Liver (tissue), 10 donors: ENCODE measurements at places on chromosomes 1 and 21.
A peak's percentile ranks its signal among the peaks of the same experiment; 100 is the strongest.

DNA sequence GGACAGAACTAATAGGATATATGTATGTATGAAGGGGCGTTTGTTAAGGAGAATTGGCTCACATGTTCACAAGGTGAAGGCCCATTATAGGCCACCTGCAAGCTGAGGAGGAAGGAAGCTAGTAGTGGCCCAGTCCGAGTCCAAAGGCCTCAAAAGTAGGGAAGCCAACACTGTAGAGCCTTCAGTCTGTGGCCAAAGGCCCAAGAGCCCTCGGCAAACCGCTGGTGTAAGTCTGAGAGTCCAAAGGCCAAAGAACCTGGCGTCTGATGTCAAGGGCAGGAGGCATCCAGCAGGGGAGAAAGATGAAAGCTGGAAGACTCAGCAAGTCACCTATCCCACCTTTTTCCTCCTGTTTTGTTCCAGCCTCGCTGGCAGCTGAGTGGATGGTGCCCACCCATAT, 24.5 kb downstream of the BACH1 start:
- no peak for DNase-seq

DNA sequence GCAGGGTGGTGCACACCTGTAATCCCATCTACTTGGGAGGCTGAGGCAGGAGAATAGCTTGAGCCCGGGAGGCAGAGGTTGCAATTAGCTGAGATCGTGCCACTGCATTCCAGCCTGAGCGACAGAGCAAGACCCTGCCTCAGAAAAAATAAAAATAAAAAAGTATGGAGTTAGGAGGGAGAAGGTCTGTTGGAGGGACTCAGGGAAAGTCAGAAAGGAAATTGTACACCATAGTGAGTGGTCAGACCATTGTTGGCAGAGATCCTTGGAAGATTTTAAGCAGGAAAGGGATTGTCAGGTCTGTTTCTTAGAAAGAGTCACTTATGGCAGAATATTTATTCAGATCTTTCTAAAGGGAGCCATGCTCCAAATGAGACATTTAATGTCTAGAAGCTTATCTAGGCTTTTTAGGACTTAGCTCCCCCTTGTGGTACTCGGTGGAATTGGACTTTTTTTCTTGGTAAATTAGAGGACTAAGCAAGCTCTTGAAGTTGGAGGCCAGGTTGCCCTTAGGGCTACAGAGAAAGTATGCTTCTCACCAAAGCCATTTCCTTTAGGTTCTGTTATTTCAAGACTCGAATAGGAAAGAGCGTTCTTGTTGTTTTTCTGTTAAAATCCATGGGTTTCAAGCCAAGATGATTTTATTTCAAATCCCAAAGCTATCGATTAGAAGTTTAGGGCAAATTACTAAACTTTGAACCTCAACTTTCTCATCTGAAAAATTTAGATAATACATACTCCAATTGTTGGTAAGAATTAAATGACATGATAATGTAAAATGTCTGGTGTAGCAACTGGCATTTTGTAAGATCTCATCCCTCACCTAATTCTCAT, 16.5 kb downstream of the MIA3 start:
- peak; percentile 68 for DNase-seq

GRCh38 chr1:183285746-183286145, 99.7 kb downstream of the LAMC2 start:
- no peak for DNase-seq

DNA sequence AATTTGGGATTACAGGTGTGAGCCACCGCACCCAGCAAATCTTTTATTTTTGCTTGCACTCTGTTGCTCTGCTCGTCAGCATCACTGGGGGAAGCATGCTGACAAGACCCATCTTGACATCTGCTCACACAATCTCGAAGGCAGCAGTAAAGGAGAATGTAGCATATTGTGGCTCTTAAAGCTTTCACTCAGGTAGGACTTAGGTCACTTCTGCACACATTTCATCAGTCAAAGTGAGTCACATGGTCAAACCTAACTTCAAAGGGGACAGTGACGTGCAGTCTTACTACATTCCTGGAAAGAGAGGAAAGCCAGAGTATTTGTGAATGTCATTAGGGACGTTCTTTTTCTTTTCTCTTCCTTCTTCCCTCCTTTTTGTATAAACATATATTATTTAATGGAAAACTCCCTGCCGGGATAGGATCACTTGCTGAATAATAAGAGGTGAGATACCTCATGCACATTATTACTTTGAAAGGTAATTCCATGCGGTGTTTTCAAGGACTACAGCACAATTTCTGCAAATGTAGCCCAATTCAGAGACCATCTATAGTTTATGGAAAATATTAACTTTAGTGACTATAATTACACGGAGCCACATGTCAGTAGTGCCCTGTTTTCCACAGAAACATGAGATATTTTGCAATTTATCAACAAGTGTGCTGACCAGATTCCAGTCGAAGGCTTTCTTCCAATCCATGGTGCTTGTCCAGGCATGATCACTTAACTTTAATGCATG, 19.3 kb upstream of the ACBD6 start:
- DNase-seq: no peak

GRCh38 chr1:202225131-202225530, 31.5 kb downstream of the LGR6 start:
- no peak for DNase-seq
